NCI-H2081 treated with DMSO at 0.1 percent for 48 hours (cell line): ENCODE measurements at places on chromosomes 5 and 9.

DNA sequence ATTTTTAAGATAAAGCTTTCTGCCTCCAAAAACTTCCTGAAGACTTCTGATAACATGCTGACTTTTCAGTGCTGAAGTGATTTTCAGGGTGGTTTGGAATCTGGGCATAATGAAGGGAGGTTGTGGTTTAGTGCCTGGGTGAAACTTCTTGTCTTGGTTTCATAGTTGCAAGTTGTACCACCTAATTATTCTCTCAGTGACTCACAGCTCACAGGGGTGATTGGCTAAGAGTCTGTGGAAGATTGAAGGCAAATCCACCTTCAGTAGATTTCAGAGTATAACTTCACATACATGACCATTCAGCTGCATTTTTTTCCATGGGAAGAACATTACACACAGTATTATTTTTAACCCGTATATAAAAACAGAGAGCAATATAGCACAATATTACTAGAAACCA, 199.9 kb downstream of the PTTG1 start:
- DNase-seq = no peak

- DNase-seq = no peak
These were observed 16.9 kb upstream of the FER start for GRCh38 chr5:108730617-108731340.

DNA sequence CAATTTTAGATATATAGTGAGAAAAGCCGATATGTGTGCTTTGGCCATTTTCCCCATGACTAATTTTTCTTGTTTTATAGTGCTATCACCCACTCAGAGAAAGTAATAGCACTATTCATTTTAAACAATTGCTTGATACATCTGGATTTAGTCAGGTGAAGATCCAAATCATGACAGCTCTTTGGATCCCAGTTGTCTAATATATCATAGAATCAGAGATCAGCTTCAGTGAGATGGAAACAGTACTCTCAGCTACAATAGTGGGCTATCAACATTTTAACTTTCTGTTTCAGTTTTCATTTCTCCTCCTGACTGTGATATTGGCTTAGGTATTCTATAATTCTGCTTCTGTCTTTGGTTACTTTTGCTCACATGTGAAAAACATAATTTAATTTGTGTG, 38.7 kb downstream of the VCAN start:
- DNase-seq = no peak

- no peak for DNase-seq
These were observed 197.5 kb downstream of the MAPKAP1 start for GRCh38 chr9:125509476-125509875.

DNA sequence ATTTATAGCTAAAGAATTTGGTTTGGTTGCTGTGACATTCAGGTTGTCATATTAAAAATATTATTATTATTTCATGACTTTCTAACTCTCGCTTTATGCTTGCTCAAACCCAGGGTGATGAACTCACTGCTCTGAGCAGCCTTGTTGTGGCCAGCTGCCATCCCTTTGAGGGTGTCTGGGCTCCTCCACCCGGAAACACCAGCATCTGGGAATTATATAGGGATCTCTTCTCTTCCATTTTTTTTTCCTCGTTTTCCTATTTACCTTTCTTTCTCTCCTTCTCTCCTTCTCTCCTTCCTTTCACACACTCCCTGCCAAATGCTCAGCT, 355.8 kb upstream of the SMARCA2 start:
- no peak for DNase-seq

DNA sequence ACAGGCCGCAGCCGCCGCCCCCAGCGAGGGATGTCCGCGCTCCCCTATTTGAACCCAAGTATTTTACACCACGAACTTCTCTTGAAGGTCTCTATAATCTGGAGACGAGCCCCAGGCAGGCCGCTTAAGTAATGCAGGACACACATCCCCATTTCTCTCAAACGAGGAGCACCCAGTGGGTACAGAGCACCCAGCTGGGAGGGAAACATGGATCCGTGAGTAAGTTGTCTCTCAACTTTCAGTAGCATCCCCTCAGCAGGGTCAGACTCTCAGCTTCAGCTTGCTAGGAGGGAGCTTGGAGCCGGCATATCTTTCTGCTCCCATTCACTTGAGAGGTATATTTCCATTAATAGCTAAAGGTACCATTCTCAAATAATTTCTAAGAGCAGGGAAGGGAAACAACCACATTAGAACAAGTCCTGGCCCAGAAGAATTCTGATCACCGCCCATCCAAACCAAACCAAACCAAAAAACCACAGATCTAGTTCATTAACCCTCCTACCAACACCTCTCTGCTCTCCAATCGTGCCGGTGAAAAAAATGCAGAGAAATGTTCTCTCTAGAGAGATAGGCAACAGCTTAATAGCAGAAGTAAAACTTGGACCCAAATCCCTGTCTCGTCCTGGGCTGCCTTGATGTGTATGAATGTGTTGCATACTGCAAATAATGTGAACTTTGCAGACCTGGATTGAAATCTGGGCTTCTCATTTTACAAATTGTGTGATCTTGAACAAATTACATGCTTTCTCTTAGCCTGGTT, 910 bp downstream of the TDRD7 start:
- DNase-seq = no peak

DNA sequence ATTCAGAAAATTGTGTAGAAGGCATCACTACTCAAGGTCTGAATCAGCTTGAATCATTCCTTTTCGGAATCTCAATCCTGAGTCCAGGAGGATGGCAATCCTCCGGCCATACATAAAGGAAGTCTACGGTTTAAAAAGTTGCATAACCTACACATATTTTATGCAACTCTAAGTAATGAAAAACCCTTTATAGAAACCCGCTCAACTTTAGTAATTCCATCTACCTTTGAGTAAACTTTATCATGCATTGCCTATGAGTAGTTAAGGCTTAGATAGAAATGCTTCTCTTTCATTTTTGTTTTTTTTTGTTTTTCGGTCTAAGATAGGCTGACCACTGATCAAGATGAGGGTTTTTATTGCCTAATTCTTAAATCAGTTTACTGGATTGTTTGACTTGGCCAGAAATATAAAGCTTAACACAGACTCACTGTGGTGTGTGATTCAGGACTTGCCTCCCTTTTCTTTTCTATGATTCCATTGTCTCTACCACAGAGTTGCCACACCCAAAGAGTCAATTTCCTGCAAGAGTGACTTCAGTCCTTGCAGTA, 85.0 kb downstream of the LURAP1L start:
- DNase-seq = no peak

DNA sequence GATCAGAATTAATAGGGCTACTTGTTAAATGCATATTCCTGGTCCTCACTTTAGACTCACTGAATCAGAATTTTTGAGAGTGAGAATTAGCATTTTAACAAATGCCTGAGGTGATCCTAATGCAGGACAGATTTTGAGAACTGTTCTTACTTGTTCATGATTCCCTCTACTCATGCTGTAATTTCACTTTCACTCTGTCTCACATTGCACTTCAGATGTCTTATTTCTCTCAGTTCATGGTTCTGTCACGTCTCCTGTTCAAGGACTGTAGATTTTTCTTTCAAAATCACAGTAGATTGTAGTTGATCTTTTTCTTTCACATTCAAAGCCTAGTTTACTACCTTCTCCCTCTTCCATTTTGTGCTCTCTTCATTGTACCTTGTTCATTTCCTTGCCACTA, 54.3 kb downstream of the ADGRV1 start:
- no peak for DNase-seq

GRCh38 chr5:127562252-127562651, 44.8 kb downstream of the PRRC1 start:
- no peak for DNase-seq

- DNase-seq = no peak
These were observed 219.4 kb downstream of the MSX2 start for GRCh38 chr5:174943785-174944184.

- DNase-seq = no peak
These were observed 46.3 kb upstream of the NR3C1 start for GRCh38 chr5:143449772-143450171.

DNA sequence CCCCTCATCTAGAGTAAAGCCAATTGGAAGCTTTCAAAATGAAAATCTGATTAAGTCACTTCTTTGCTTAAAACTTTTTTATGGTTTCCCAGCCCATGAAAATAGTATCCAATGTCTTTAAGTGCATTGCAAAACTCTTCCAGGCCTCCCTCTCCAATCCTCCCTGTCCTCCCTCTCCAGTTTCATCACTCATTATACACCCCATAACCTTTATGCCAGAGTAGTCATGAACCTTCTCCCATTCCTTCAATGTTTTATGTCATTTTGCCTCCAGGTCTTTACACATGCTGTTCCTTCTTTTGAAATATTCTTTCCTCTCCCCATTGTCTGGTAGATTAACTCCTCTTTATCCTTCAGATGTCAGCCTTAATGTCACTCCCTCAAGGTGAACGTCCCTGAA, 8.1 kb upstream of the ZNF354A start:
- DNase-seq = no peak

DNA sequence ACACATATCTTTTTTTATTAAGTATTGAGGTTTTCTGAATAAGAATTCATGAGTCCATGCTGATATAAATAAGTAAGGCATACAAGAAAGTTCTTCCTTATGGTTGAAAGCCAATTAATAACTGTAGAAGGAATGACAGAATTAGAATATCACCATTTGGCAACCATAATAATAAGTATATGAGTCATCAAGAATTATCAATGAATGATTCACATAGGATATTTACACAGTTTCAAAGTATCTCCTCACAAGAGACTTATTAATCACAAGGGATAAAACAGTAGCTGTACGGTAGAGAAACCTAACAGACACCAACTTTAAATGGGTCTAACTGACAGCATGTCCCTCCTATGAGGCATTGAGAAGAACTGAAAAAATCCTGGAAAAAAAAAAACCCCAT, 161.6 kb downstream of the NR3C1 start:
- DNase-seq = no peak

DNA sequence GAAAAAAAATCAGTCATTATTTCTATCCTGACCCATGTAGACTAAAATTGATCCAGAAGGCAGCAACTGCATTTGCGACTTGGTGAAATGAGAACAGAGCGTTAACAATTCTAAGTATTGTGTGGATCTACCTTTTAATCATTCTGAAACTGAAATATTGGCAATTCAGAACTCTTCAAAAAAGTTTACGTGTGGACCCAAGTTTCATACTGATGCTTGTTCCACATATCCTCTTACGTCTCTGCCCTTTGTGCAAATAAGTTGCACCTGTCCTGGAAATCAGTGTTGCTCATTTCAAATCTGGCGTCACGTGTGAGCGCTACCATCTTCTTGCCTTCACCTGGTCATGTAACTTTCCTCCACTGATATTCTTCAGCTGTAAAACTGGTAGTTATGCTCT, 74.7 kb downstream of the NTRK2 start:
- no peak for DNase-seq

GRCh38 chr5:7650755-7651154, 200.2 kb downstream of the CFAP90 start:
- no peak for DNase-seq

GRCh38 chr9:29796291-29796952, 2223.1 kb upstream of the C9orf72 start:
- DNase-seq = no peak

- DNase-seq = no peak
These were observed 22.7 kb upstream of the LECT2 start for GRCh38 chr5:135977375-135977928.

- DNase-seq = no peak
These were observed 11.3 kb downstream of the CYSTM1 start for GRCh38 chr5:140186267-140186671.

DNA sequence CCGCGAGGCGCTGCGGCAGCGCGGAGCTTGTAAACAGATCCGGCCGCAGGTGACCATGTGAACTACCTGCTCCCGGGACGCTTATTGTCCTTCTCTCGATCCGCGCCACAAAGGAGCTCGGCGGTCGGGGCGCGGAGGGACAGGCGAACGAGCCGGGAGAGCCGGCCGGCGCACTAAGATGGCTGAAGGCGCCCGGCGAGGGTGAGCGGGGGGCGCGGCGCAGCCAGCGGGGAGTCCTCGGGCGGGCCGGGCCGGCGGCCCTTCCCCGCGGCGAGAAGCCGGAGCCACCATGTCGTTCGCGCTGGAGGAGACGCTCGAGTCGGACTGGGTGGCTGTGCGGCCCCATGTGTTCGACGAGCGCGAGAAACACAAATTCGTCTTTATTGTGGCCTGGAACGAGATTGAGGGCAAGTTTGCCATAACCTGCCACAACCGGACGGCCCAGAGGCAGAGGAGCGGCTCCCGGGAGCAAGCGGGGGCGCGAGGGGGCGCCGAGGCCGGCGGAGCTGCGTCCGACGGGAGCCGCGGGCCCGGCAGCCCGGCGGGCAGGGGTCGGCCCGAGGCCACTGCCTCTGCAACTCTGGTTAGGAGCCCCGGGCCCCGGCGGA, 535 bp downstream of the JMY start:
- no peak for DNase-seq

DNA sequence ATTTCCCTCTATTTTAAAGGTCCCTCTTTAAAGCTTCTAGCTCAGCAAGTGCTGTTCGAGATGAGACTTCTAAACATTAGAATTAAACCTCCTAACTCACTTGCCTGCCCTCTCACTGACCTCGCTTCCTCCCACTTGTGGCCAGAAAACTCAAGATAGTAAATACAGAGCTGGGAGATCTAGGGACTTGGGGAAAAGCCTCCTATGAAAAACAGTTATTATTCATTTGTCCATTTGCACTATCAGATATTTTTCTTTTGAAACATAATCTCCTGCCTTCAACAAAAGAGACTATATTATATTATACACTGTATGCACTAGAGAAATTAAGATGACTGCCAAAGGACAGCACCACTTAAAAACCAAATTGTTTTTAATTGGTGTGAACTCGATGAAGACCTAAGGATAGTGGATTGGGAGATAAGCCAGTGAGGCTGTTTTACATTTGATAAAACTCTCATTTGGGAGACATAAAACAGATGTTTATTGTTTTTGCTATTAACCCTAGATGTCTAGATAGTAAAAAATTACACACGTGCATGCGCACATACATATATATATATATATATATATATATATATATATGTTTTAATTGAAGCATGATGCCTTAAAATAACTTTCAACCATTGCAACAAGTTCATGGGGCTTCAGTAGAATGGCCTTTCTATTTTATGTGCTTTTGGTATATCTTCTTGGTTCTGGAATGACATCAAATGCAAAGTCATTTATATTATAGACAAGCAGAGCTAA, 229.4 kb downstream of the ADAMTSL1 start:
- DNase-seq = no peak

GRCh38 chr9:129313331-129313955, 135.4 kb upstream of the IER5L start:
- DNase-seq = no peak

GRCh38 chr5:80963521-80963895, 3.3 kb downstream of the RASGRF2 start:
- DNase-seq = no peak

- no peak for DNase-seq
These were observed 865.4 kb upstream of the ACO1 start for GRCh38 chr9:31519011-31519410.

DNA sequence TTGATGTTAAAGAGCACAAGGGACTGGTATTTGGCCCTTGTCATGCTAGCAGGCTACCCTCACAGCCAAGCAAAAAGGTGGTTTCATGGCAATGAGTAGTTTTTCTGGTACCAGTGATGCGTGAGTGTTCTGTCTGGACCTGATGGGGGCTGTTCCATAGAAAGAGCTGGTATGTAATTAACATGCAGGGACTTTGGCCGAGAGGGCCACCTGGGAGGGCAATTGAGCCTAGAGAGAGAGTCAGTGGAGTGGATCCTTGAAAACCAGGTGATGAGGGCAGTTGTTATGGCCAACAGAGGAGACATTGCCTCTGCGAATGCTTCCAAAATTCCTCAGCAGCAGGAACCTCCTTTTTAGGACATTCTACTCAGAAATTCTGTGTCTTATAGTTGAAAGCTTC, 383.3 kb downstream of the PSAT1 start:
- no peak for DNase-seq

GRCh38 chr9:73183917-73184861, 32.5 kb downstream of the ANXA1 start:
- peak; percentile 5 for DNase-seq
